Astrocyte (in vitro differentiated cells and primary cell): ENCODE measurements at places on chromosomes 16 and 17. TPM values are rescaled to one million over a fixed set of nuclear protein-coding genes. Genes with fewer than 3 reads are reported as not detected.

DNA sequence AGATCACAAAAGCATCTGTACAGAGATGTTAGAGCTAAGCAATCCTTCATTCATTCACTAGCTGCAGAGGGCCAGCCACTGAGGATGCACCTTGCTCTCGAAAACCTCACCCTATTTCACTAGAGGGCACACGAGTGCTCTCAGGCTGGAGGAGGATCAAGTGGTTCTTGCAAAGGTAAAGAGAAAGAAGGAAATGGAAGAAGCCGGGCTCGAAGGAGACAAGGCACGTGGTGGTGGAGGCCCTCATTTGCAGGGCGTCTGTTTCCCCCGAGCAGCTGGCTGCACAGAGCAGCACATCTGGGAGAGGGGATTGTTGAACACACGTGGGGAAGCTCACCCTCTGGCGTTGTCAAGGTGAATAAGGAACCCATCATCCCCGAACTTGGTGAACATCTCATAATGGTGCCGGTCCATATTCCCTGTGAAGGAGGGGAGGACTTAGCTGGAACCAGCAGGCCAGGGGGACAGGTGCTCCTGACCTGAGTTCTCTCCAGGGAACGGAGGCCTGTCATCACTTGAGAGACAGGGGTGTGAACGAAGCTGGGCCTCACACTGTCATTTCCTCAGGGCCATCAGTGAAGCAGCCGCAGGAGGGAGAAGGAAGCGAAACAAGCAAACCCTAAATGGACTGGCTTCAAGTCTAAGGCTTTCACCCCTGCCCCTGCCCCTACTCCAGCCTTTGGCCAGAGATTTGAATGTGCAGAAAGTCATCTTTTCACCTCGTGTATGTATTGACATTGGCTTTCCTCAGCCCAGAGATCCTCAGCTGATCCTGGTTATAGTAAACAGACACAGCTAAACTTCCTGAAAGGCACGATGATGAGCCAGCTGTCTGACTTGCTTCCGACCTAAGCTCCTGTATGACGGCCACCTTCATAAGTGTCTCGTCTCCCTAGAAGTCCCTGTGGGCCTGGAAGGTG lies 27.6 kb downstream of the PRKAR1A start:
- H3K27ac ChIP-seq: no peak overlapping the region
- DNase-seq: no peak
- no peaks in the 10 kb centered on the region for H3K4me1 ChIP-seq
- H3K36me3 ChIP-seq: peaks cover 18% of the 10 kb centered on the region

GRCh38 chr16:84746875-84747274 lies 47.1 kb downstream of the USP10 start:
- no peaks in the 10 kb centered on the region for H3K27me3 ChIP-seq
- H3K4me1 ChIP-seq: peaks cover 2% of the 10 kb centered on the region
- no peak for DNase-seq
- no peak overlapping the region for H3K27ac ChIP-seq
- H3K36me3 ChIP-seq: peaks cover 11% of the 10 kb centered on the region

- H3K27ac ChIP-seq: no peak overlapping the region
- no peaks in the 10 kb centered on the region for H3K4me1 ChIP-seq
- no peak overlapping the region for H3K4me3 ChIP-seq
- H3K27me3 ChIP-seq: no peaks in the 10 kb centered on the region
- no peaks in the 10 kb centered on the region for H3K36me3 ChIP-seq
- DNase-seq: no peak
Observed at GRCh38 chr17:82913304-82914043, 73.7 kb upstream of the ZNF750 start.

DNA sequence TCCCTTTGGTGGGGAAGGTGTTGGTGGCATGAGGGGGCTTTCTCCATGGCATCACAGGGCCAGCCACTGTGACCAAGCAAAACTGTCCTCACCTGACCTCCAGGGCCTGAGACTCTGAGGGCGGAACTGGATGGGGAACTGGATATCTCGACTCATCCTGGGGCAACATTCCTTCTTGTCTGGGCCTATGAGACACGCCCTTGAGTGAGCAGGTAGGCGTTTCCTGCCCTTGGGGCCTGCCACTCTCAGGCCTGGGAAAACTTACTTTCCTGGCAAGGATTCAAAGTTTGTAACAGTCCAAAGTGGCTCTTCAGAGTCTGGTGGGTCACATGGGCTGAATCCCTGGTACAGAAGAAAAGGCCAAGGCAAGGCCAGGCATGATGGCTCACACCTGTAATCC lies 9.6 kb downstream of the MT1X start:
- no peaks in the 10 kb centered on the region for H3K4me1 ChIP-seq
- no peaks in the 10 kb centered on the region for H3K36me3 ChIP-seq
- H3K27me3 ChIP-seq: no peaks in the 10 kb centered on the region

The SHBG gene
- 0.79 and 1.4 TPM in 2 replicates for total RNA-seq

The LAT gene
- 2.6 and 3.3 TPM in 2 replicates for total RNA-seq

The DNAH17 gene
- 0.12 and 0.14 TPM in 2 replicates for total RNA-seq

The DPEP3 gene
- not detected in 2 replicates for total RNA-seq
